ENCODE measurements at places on chromosomes 7 and 10. TPM values are rescaled to one million over a fixed set of nuclear protein-coding genes. Genes with fewer than 3 reads are reported as not detected.

- DNase-seq, result peak; percentile 11
Observed at GRCh38 chr10:99619090-99619800, 994 bp downstream of the SLC25A28 start.

GRCh38 chr10:111023060-111023459, 53.8 kb upstream of the ADRA2A start:
- no peak for DNase-seq

- no peak for DNase-seq
Observed at GRCh38 chr10:95697429-95697828, 3.7 kb upstream of the TCTN3 start.

DNA sequence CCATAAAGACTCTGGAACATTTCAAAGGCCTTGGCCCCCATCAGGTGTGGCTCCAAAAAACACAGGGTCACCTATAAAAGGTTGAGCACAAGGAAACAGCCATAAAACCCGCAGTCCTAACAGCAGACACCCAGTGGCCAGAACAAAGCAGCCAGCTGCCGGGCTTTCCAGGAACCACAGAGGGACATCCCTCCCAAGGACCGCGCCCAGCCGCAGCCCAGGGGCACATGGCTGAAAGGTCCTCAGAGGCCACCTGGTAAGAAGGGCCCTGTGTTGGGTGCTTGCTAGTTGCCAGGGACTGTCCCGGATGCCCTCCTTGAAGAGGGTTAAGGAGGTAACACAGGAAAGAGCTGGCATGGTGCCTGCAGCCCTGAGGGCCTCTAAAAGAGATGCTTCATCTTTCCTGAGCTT, 32.7 kb downstream of the KCNMA1 start:
- DNase-seq, result no peak

- DNase-seq, result no peak
Observed at GRCh38 chr7:118057404-118057803, 126.6 kb upstream of the LSM8 start.

- no peak for DNase-seq
Observed at GRCh38 chr7:18059171-18059570, 31.5 kb upstream of the PRPS1L1 start.

GRCh38 chr10:23980094-23980493, 228.8 kb upstream of the KIAA1217 start:
- DNase-seq, result no peak

DNA sequence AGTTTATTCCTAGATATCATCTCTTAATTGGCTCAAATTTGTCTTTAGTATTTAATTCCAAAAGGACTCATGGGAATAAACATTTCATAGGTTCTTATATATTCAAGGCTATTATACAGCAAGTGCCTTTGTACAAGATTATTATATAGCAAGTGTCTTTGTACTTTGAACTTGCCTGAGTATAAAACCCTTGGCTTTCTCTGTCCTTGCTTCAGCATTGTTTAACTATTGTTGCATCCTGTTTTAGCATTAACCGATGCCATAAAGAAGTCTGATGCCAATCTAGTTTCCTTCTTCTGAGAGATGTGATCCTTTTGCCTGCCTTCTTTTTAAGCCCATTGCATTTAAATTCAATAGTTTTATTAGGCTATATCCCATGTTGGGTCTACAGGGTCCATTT, 270.0 kb downstream of the NEBL start:
- DNase-seq, result no peak

DNA sequence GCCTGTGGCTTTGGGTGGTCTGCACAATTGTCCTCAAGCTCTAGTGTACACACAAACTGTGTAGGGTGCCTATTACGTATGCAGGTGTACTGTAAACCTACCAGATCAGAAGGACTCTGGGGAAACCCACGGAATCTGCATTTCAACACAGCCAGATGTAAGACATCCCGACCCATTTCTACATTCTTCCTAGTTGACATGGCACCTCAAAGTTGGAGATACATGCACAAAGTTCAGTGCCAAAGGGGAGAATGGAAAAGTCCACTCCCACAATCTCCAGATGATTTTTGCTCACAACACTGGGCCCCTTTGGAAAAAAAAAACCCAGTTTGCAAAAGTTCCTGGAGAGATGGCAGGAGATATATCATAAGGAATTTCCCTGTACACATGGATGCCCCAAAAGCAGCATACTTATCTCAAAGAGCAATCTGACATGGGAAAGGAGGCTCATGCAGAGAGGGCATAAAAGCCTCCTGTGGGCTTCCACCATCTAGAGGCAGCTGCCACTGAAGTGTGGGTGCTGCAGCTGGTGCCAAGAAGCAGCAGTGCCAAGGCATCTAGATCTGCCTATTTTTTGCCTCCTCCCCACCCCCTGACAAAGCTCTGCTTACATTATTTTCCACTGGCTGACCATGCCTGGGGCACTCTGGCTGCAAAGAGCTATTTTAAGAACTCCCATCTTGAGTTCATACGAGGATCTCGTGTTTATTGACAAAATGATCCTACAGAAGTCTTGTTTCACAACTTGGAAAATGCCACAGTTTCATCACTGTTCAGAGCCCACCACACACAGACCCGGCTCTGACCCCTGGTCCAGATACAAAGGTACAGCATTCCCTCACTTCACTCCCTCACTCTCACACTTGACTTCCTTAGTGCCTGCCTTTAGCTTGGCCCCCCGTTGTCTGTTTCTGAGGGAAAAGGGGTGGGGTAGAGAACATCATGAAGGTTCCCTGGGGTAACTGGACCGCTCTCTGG, 12.9 kb downstream of the TECTB start:
- no peak for DNase-seq

DNA sequence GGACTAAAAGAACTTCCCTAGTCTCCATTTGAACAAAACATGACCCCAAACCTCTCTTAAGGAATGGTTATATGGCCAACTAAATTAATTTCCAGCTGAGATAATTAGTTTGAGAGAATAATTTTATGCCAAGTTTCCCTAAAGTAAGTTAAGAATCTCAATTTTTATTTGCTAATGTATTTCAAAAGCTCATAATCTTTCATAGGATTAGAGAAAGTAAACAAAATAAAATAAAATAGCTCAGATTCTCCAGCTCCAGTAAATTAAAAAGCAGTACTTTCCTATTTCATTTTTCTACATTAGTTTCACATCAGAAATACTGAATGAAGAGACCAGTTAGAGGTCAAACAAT, 44.4 kb downstream of the ENO4 start:
- no peak for DNase-seq

GRCh38 chr10:97635577-97635976, 2.3 kb upstream of the MORN4 start:
- no peak for DNase-seq

GRCh38 chr10:13099144-13099665, 758 bp upstream of the OPTN start:
- DNase-seq, result peak; percentile 71

DNA sequence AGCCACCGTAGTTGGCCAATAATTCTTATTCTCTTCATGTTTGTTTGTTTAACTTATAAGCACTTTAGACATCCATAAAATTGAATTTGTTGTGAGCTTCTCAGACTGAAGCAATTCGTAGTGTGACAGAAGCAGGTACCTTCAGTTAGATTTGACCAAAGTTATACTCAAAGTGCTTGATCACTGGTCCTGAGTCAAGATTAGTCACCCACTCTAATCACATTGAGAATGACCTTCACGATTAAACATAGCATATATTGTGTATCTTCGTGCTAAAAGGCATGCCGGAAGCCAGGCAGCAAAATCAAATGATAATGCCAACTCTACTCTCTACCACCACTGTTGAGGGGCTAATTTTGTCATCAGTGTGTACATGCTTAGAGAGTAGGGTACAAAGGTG, 763.7 kb upstream of the MBL2 start:
- DNase-seq, result no peak

DNA sequence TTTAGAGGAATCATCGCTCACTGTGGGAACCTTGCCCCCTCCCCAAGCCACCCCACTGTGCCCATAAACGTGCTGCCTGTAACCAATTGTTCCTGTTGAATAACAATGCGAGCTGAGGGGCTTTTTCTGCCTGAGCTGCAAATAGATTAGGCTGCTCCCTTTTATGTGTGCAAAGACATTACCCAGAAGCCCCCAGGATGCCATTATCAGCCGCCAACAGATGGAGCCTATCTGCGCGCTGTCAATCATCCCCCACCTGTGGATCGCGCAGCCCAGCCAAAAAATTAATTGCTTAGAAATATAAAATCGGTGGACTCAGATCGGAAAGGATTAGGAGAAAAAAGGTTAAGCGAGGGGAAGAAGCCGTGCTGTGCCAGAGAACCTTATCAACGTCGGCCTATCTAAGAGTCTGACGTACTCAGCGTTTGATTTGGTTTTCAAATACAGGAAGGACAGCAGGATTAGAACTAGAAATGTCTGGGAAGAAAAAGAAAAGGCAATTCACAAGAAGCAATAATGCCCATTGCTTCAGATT, 167.3 kb upstream of the MYO3A start:
- no peak for DNase-seq

DNA sequence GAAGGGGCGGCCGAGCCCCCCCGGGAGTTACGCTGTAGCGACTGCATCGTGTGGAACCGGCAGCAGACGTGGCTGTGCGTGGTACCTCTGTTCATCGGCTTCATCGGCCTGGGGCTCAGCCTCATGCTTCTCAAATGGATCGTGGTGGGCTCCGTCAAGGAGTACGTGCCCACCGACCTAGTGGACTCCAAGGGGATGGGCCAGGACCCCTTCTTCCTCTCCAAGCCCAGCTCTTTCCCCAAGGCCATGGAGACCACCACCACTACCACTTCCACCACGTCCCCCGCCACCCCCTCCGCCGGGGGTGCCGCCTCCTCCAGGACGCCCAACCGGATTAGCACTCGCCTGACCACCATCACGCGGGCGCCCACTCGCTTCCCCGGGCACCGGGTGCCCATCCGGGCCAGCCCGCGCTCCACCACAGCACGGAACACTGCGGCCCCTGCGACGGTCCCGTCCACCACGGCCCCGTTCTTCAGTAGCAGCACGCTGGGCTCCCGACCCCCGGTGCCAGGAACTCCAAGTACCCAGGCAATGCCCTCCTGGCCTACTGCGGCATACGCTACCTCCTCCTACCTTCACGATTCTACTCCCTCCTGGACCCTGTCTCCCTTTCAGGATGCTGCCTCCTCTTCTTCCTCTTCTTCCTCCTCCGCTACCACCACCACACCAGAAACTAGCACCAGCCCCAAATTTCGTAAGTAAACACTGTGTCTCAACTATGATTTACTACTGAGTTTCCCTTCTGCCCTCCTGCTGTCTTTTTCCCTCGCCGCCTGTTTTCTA, 666 bp downstream of the NRG3 start:
- no peak for DNase-seq

GRCh38 chr10:48684792-48685623, at the start of gene WDFY4:
WDFY4 (plus strand) TSS chr10:48684873; CDS start chr10:48709733, 24,860 bp downstream.
- DNase-seq, result no peak

DNA sequence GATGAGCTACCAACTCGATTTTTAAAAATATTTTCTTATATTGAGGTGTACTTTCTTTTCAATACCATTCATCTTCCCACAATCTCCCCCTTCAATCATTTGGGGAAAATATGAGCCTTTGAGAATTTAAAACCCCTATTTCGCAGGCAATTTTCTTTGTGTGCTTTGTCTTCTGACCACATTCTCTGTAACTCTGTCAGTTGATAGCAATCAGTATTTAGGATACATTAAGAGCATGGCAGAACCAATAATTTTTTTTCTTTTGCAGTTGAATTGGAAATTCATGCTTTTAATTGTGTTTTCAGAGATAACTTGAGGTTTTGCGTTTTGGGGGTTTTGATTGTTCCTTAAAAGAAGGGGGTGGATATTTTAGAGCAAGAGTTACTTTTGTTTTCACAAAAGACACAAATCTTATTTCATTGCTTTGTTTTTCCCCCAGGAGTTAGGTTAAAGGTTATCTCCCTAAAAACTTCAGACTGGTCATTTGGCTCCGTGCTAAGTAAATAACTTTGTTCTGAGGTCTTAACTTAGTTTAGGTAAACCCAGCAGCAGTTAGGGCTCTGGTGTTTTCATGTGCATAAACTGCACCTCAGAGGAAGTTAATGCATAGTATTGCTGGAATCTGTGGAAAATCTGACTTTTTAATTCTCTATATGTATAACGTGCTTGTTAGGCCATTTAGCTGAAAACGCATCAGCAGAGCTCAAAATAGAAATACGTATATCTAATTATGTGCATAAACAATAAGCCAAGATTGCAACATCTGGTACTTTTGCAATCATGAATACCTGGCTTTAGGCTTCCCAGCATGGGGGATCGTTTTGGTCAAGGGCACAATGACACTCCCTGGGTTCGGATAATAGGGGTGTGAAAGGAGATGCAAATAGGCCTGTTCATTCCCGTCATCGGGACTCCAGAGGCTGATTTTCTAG, 676.4 kb upstream of the ANKRD30A start:
- no peak for DNase-seq

DNA sequence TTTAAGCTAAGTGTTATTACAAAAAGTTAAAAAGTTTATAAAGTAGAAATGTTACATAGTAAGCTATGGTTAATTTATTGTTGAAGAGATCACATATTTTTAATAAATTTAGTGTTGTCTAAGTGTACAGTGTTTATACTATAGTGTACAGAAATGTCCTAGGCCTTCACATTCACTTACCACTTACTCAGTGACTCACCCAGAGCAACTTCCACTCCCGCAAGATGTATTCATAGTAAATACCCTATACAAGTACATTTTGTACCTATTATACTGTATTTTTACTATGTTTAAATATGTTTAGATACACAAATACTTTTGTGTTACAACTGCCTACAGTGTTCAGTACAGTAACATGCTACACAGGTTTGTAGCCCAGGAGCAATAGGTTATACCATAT, 69.2 kb downstream of the DNAJC1 start:
- DNase-seq, result no peak

- no peak for DNase-seq
Observed at GRCh38 chr10:9311702-9312499, 1257.4 kb downstream of the GATA3 start.

GRCh38 chr10:74640134-74640921, 186.1 kb upstream of the KAT6B start:
- no peak for DNase-seq

DNA sequence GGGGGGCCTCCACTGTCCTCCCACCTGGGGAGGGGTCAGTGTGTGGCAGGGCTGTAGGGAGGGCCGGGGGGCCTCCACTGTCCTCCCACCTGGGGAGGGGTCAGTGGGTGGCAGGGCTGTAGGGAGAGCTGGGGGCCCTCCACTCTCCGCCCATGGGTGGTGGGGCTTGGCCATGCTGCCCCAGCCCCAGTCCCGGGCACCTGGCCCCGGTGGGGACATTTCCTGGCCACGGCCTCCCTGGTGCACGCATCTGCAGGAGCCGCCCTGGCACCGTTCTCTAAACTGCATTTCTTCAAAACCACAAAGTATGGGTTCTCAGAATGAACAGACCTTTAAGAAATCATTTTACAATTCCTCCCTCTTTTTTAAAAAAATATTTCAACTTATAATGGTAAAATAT, 89.3 kb upstream of the PDGFA start:
- no peak for DNase-seq

- DNase-seq, result no peak
Observed at GRCh38 chr7:47714669-47715607, 133.0 kb upstream of the TNS3 start.

GRCh38 chr10:30447125-30447799, 13.3 kb downstream of the MAP3K8 start:
- no peak for DNase-seq

Gene RBP3
- total RNA-seq, result not detected

Gene ARL3
- 5.0 TPM for total RNA-seq

Gene LIPK
- total RNA-seq, result not detected

Gene CXCL12
- total RNA-seq, result not detected

Gene CYP3A4
- not detected for total RNA-seq

Gene ATOH7
- total RNA-seq, result not detected

Gene ASZ1
- not detected for total RNA-seq

Gene CABCOCO1
- not detected for total RNA-seq

Gene UPK3BL1
- total RNA-seq, result 9.4 TPM
